ENCODE measurements at places on chromosomes 5 and 9.

DNA sequence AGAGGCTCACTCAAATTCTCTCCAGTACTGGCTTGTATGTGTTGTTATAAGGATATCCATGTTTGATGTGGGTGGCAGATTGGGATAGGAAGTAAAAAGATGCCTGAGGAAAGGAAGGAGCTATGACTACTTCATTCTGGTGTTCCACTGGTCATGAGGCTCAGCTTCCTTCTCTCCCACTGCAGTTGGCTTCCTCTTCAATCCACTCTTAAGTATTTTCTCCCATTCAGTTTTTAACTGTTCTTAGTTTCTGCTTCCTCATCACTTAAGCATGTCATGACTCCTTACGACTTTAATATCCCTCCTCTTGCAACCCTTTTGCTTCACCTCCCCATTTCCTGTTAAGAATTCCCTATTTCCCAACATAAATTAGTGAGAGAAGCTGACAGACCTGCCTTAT is 81.1 kb downstream of the PJA2 start:
- DNase-seq = no peak

GRCh38 chr5:149931992-149932436 is 12.6 kb downstream of the PDE6A start:
- no peak for DNase-seq

DNA sequence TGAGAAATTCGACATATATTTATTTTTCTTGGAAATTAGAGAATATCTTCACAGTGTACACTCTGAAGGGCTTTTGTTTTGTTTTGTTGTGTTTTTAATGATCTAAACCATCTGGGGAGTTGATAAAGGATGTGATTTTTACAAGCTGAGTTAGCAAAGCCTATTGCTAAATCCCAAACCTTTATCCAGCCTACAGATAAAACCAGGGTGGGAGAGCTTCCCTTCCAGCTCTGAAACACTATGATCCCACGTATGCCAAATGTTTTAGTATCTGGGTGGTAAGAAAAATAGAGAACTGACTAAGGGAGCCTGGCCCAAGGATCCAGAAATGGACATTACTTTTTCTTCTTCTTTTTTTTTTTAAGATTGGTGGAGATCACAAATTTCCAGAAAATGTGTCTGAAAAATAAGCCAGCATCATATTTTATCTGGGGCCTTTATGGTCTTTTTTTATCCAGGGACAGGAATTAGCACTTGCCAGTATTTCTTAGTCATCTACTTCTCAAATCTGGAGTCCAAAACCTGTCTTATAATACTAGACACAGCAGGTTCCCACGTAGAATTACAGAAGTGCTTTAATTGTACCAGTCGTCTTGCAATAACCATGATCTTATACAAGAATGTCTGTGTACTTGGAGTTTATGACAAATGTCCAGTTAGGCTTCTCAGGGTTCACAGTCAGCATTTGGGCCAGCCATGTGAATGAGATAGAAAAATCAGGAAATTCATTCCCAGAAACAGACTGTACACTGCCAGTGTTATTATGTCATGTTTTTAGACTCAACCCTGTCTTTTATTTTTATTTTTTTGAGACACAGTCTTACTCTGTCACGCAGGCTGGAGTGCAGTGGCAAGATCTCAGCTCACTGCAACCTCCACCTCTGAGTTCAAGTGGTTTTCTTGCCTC is 290.8 kb upstream of the MPDZ start:
- no peak for DNase-seq

DNA sequence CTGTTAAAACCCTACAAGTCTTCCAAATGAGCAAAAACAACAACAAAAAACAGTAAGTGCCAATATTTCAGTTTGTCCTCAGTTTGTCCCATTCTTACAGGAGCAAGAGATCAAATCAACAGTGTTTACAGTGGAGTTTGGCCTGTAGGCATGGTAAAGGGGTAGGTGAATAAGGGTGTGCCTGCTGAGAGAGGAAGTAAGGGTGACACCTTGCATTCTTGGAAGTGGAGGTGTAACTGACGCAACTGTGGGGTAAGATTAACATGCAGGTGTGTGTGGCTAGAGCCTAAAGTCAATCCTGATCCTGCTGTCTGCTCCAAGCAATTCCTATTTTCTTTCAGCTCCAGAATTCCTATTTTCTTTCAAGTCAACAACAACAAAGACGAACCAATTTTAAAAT is 43.4 kb downstream of the PFDN1 start:
- DNase-seq = no peak

GRCh38 chr9:134688661-134689320 is 47.2 kb downstream of the COL5A1 start:
- DNase-seq = no peak

DNA sequence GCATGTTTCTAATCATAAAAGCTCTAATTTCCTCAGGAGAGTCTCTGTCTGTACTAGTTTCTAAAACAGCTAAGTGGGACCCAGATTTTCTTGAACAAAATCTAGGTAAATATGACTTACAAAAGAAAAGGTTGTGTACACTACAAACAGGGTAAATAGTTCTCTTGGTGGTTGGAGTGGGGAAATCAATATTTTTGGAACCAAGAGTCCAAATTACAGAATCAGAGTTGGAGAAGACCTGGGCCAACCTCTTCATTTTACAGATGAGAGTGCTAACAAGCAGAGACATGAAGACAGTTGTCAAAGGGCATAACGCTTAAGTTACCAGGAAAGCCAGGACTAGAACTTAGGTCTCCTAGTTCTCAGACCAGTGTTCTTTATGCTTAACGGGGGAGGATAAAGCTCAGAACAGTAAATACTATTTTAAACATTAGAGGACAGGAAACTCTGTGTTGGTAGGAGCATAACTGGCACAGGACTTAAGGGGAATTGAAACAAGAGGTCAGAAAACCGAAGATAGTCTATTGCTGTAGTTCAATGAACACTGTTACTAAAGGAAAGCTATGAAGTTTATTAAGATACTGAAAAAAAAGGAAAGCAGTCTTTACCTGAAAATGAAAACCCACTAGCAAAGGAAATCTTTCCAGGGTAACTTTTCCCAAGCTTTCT is 9.3 kb upstream of the GOLGA1 start:
- no peak for DNase-seq

DNA sequence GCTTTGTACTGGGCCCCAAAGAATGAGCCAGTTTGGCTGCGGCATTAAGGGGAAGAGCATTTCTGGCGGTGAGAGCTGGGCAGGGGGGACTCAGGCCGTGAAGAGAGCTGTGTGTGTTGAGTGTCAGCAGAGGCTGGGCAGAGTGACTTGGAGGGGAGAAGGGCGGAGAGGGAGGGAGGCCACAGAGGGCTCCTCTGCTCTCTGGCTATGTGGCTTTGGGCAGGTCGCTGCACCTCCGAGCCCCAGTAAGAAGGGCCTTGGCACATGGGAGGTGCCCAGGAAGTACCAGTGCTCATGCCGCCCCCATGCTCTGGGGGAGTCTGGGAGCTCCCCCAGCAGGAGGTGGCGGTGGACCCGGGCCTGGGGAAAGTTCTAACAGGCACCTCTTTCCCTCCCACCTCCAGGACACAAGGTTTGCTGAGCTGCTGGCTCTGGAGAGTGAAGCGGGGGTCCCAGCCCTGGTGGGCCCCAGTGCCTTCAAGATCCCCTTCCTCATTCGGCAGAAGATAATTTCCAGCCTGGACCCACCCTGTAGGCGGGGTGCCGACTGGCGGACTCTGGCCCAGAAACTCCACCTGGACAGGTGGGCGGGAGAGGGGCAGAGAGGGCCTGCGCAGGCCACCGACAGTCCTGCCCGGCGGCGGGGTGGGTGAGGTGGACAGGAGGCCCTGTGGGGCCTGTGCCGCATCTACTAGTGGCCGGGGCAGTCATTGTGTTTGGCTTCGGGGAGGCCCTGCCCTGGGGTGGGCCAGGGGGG is 20.1 kb downstream of the HK3 start:
- no peak for DNase-seq

DNA sequence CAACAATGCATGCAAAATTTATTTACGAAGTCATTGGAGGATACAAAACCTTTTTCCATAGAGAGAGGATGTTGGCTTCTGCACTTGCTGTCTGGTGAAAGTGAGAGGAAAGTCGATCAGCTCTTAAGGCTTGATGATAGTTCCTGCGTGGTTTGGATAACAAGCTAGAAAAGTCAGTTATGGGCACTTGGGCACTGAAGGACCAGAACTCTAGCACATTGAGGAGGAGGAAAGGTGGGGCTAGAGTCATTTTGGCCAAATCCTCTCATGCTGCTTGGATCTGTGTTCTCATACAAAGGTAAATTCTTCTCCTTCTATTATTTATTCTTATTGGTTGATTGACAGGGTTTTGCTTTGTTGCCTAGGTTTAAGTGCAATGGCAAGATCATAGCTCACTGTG is 245.9 kb upstream of the ADAMTSL1 start:
- no peak for DNase-seq

DNA sequence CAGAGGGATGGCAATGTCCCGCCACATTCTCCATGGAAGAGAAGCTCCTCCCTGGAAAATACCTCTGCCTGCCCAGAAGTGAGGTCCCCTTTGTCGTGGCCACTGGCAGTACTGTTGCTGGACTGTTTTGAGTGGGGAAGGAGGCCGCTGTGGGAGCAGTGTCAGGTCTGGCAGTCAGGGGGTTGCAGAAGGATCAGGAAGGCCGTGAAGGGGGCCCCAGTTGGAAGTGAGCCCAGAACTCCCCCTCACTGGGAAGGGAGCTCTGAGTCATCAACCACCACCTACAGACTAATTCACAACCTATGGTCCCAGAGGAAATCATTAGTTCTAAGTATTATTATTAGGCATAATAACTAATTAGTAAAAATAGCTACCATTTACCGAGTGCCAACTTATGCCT is 200.4 kb downstream of the TTLL11 start:
- no peak for DNase-seq

DNA sequence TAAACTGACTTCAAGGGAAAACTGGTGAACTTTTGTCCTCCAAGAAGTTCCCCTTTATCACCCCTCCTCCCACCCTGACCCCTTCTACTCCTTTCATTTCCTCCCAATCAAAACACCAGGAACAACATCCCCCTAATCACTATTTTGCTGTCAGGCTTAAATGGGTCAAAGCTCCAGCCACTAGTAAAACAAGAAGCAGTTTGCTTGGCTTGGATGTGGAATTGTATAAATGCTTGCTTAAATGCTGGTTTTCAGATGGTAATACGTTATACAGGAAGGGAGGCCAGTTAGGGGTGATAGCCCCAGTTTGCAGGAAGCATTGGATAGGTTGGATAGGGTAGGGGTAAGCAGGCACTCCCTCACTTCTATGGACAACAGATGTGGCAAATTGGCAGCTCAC is 473.6 kb downstream of the AGTPBP1 start:
- no peak for DNase-seq

GRCh38 chr9:19770973-19771372 is 17.9 kb downstream of the SLC24A2 start:
- DNase-seq = no peak

- DNase-seq = no peak
These were observed 14.5 kb upstream of the SLC2A6 start for GRCh38 chr9:133493428-133493827.

DNA sequence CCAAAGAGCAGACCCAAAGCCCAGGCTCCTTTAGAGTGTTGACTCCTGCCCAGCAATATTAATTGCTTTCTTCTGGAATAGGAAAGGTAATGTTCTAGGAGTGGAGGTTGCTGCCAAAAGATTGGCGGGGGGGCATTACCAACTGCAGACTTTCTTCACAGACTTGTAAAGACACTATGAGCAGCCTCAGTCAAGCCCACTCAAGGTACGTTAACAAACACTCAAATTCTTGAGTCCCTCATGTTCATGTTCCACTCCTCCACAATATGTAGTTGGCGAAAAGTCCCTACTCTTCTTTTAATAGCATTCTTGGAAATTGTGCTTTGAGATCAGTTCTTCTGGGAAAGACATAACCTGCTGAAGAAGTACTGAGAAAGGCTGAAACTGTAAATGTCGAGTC is 409.2 kb upstream of the KIF2A start:
- DNase-seq = no peak

GRCh38 chr5:178392931-178393394 is 160.4 kb upstream of the PHYKPL start:
- DNase-seq = no peak

DNA sequence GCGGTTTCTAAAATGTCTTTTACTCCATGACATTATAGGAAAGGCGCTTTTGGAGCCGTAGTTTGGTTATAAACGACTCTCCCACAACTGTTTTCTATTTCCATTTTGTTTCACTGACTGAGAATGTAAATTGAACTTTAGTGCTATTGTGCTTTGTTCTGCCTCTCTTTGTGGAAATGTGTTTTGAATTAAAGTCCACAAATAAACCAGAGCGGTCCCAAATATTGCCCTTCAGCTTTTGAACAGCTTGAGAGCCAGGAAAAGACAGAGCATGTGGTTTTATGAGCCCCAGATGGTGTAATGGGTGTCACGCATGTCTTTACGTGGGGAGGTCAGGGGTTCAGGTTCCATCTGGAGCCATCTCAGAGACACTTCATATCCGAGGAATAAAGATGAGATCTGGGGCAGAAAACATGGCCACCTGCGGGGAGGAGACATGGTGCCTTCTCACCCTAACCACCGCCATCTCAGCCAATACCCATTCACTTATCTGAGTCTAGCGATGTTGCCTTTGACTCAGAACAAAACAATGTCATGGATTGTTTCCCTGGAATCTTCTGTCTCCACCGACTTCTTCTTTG is 42.5 kb upstream of the ROR2 start:
- DNase-seq = no peak

DNA sequence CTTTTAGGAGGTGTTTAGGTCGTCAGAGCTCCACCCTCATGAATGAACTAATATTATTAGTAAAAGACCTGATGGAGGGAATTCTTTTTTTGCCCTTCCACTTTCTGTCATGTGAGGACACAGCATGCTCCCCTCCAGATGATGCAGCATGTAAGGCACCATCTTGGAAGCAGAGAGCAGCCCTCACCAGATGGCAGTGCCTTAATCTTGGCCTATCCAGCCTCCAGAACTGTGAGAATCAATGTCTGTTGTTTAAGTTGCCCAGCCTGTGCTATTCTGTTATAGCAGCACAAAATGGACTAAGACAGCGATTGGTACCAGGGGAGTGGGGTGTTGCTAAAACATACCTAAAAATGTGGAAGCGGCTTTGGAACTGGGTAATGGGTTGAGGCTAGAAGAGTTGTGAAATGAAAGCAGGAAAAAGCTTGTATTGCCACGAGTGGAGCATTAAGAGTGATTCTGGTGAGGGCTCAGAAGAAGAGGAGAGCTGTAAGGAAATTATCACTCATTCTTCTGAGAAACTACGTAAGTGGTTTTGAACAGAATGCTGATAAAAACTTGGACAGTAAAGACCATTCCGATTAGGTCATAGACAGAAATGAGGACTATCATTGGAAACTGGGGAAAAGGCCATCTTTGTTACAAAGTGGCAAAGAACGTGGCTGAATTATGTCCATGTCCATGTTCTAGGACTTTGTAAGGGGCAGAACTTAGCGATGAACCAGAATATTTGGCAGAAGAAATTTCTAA is 28.6 kb downstream of the PTPDC1 start:
- DNase-seq = no peak

DNA sequence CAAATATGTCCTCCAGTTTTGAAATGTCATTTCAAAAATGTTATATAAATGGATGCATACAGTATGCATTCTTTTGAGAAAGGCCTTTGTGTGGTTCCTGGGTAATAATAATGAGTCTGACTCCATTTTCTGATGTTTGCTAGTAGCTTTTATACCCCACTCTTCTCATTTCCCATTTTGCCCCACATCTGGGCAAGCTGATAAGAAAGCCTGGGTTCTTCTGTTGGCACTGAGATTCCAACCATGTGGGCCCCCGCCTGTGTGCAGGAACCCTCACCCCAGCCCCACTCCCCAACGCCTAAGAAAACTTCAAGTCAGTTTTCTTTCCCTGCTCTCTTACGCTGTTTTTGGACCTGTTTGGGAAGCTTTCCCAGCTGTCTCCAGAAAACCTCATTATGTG is 89.4 kb downstream of the SNX18 start:
- no peak for DNase-seq

Data from NCI-H460 (cell line).